ENCODE measurements at places on chromosomes 12 and 14.

DNA sequence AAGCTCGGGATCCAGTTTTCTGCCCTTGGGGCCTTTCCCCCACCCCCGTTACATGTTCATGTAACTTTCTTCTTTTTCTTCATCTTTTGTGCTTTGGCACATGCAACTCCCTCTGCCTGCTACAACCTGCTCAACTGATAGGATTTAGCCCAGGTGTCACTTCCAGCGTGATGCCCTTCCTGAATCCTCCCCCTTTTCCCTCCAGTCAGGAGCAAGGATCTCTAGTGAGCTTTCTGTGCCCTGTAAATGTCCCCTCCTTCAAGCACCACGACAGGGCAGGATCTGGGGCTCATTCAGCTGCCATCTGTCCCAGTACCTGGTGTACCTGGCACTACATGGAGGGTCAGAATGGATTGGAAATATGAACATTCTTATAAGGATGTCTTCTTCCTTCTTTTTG lies 15.3 kb downstream of the PELI2 start:
- DNase-seq: no peak

DNA sequence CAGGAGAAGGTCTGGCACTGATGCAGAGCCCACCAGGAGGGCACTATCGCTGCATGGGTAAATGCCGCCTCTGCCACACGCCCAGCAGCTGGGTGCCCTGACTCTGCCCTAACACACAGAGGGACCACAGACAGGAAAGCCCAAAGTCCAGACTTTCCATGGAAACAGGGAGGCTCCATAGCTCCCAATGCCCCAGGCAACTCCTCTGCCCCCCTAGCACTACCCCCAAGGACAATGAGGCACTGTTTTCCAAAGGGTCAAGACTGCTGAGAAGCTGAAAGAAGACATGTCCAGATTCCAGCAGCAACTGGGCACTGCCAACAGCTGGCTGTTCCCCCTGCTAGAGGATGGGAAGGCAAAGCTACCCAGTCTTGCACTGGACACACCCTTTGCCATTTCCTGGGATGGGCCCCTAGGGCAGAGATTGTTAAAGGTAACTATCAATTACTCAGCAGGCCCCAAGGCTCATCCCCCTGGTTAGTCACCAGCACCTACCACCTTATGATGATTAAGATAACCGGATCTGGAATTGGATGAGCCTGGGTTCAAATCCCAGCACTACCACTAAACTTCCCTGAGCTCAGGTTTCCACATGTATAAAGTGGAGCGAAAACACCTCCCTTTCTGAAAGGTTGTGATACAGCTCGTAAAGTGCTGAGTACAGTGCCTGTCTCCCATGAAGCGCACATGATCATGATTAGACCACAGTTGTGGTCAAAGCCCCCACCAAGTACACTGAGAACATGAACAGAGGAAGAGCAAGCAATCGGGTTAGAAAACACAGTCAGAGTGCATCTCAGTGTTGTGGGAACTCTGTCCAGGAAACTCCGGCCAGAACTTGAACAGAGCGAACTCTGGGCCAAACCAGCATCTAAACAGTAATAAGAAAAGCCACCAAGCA lies 3.3 kb downstream of the PXN start:
- DNase-seq: no peak

GRCh38 chr14:36005670-36006069 lies 170.9 kb downstream of the PTCSC3 start:
- no peak for DNase-seq

DNA sequence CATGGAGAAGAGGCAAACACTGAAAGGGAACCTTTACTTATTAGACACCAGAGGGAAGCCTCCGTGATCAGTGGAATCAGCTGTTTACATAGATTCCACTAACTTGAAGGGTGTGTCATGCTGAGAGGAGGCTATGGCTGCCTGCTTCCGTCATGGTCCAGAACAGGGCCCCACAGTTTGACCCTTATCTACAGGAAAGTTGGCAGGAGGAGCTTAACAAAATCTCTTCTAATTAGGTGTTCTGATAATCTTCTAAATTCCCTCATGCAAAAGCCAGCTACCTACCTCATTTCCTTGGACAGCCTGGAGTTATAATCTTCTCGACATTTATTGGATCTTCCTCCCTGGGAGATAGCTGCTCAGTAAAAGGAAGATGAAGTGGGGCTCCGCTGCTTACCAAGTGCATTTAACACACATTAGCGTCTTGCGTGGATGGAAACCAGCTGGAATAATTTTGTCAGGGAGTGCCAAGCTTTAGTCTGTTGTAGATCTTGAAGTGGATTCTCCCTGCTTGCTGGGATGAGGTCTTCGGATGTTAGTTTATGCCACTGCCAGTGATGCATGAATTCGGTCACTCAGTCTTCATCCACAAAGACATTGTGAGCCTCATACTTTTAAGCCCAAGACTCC lies 171.0 kb downstream of the PAH start:
- DNase-seq: no peak

DNA sequence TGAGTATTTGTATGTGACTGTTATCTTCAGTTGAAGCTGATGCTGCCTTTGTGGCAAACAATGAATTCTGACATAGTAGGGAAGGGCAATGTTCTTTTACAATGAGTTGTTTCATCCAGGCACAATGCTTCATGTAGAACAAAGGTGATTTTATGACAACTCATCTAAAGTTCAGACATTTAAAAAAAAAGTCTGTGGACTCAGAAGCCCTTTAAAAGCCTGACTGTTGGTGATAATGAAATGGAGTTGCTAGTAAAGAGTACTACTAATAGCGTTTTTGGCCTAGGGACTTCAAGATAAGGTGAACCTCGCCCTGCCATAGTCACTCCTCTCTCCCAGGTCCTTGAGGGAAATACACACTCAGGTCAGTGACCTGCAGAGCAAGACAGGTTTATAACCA lies 105.1 kb downstream of the AKAP6 start:
- DNase-seq: no peak

DNA sequence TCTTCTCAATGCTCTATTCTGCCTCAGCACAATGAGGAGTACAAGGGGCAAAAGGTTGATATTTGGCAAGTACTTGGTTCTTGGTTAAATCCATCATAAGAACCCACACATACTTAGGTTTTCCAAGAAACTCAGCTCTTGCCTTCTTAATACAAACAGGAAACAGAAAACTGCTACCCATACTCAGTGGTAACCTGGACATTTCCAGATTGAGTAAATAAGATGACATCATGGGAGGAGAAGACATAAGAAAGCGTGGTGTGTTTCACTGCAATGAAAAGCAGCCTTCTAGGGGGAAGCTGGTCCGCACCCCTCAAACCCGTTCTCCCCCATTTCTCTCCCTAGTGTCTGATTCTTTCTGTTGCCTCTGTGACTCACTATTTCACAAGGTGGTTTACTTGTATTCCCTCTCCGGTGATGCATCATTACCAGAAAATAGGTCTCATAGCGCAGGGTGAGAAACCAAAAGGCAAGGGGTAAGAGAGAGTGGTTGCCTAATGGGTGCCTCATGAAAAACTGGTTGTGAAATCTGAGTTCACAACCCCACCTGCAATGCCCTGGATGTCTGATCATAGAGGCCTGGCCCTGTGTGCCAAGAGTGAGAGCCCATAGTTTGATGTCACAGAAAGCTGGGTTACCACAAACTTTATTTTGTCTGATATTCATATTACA lies 326.5 kb upstream of the TBX3 start:
- DNase-seq: no peak

- no peak for DNase-seq
Observed at GRCh38 chr12:95605875-95606274, 54.6 kb upstream of the USP44 start.

All from stimulated activated CD4-positive, alpha-beta T cell treated with anti-CD3 and anti-CD28 coated beads, Interleukin-1b, Interleukin-23, amount 100 ng/mL, for 48 hours (primary cell).